ENCODE measurements at places on chromosomes 1 and 21.

- peak; percentile 41 for DNase-seq
These were observed 542 bp downstream of the GAS5 start for GRCh38 chr1:173867141-173867752.

DNA sequence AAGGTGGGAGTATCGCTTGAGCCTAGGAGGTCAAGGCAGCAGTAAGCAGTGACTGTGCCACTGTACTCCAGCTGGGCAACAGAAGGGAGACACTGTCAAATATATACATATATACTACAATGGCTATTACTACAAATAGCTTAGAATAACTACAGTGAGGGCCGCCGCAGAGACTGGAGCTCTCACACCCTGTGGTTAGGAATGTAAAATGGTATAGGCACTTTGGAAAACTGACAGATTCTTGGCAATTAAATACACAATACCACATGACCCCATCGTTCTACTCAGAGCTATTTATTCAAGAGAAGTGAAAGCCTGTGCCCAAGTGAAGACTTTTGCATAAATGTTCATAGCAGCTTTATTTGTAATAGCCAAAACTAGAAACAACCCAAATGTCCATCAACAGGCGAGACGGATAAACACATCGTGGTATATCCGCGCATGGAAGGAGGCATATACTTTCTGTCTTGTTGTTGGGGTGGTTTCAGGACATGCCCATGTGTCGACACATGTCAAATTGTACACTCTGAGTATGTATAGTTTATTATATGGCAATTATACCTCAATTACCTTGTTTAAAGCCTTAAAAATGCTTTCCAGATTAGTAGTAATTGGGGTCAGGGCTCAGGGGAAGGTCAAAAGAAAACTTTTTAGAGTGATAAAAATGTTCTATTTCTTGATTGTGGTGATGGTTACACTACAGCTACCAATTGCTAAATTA is 123.4 kb downstream of the RIPK4 start:
- no peak for DNase-seq

DNA sequence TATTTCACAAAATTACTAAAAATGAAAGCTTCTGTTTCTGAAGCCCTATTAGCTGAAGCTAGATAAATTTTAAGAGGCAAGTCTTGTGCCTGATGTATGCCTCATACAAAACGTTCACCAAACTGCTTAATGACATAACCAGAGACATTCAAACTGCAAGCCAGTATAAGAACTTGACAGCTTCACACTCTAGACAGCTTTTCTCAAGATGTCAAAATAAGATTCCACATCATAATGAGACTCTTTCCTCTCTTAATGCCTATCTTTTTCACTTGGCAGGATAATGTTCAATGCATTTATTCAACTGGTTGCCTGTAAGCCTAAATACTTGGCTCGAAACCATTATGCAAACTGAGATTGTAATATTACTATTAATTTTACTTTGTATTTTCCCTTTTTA is 424.0 kb downstream of the LTN1 start:
- no peak for DNase-seq

GRCh38 chr1:34470401-34470800 is 284.4 kb upstream of the GJB5 start:
- no peak for DNase-seq

- DNase-seq: no peak
These were observed 154.9 kb upstream of the GREM2 start for GRCh38 chr1:240766831-240767230.

- no peak for DNase-seq
These were observed 30.6 kb upstream of the KCNE2 start for GRCh38 chr21:34333121-34333739.

GRCh38 chr1:205303247-205303888 is 18.2 kb downstream of the NUAK2 start:
- no peak for DNase-seq

DNA sequence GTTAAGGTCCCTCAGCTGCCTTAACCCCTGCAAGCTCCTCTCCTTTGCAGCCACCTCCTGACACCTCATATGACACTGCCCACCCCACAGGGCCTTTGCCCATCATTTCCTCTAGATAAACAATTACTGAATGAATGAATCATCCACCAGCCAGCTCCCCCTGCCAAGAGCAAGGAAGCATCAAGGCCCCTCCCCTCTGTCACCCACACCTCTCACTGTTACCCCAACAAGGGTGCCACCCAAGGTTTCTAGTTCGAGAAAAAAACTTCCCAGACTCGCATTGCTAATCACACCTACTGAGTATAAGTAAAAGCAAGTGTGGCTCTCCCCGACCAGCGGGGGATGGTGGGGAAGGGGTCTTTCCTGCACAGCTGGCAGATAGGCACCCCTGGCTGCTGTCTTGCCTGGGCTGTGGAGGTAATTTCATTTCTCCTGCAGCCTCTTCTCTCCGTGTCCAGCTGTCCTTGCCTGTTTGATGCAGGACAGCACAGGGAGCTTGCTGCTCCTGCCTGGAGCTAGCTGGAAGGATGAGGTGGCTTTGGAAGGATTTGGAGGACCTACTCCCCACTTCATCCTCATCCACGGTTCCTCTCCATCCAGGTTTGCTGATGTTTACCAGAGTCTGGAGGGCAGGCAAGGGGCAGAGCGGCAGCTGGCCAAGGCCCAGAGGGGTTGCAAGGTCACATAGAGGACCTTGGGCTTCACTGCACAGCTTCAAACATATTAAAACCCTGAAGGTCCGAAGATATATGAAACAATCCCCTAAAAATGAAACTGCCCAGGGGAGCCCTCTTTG is 33.1 kb upstream of the LBR start:
- DNase-seq: peak; percentile 69

DNA sequence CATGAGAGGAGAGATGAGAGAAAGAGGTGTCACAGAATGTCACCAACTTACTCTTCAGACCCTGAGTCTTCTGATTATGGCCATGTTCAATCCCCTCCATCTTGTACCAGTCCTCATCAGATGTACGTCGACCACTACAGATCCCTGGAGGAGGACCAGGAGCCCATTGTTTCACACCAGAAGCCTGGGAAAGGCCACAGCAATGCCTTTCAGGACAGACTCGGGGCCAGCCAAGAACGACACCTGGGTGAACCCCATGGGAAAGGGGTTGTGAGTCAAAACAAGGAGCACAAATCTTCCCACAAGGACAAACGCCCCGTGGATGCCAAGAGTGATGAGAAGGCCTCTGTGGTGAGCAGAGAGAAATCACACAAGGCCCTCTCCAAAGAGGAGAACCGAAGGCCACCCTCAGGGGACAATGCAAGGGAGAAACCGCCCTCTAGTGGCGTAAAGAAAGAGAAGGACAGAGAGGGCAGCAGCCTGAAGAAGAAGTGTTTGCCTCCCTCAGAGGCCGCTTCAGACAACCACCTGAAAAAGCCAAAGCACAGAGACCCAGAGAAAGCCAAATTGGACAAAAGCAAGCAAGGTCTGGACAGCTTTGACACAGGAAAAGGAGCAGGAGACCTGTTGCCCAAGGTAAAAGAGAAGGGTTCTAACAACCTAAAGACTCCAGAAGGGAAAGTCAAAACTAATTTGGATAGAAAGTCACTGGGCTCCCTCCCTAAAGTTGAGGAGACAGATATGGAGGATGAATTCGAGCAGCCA is 8.0 kb downstream of the ELOA start:
- DNase-seq: peak; percentile 45

GRCh38 chr1:175136246-175136645 is 56.3 kb downstream of the KIAA0040 start:
- DNase-seq: no peak

- no peak for DNase-seq
These were observed 8.1 kb downstream of the PSMG1 start for GRCh38 chr21:39175154-39175553.

DNA sequence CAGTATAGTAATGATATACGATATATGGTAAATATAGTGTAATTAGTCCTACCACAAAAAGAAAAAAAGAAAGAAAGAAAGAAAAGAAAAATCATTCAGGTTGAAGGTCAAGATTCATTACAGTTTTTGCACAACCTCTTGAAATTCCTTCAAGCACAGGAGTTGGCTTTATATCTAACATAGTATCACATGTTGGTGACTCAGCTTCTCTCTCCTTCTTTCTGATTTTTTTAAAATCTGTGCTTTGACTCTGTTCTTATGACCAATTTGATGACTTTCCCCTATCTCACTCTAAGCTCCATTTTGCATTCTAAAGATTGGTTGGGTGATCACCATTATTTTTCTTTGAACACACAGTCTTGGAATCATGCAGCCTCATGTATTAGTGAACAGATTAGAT is 148.2 kb upstream of the COL11A1 start:
- DNase-seq: no peak

DNA sequence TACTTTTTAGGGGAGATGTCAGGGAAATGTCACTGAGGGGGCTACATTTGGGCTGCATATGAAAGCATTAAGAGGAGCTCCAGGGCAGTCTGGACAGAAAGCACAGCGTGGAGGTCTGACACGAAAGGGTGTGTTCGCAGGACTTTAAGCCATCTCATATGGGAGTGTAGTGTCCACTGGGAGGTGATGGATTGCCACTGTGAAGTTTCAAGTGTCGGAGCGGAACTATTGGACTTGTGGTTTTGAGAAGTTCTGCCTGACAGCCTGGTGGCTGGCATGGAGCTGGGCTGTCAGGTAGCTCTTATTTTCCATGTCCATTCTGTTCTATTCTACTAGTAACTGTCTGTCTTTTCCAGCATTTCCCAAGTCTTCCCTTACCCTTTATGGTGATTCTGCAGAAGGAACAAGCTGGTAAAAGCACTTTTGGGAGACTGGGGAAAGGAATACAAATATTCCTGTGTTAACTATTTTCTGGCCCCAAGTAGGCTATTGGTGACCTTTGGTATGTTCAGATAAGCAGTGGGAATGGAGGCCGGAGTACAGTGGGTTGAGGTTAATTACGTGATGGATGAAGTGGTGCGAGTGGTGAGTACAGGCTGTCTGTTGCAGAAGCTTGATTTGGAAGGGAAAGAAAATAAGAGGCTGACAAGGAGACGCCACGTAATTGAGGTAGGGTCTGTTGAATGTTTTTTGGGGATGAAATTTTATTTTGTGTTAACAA is 19.3 kb downstream of the B3GALT5 start:
- no peak for DNase-seq

DNA sequence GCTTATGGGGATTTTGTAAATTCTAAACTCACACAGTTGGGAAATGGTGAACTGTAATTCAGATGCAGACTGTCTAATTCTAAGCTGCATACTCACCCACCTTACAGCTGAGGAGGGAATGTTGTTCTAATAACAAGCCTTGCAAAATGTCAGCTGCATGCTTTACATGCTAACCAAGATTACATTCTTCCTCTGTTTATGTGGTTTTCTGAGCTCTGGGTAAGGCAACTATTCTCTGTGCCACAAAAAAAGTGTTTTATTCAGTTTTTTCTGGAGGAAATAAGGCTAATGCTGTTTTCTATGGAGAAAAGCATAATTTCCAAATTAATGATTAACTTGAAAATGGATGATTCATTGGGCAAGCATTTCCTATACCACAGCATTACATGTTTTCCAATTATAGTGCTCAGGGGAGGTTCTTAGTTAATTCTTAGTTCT is 64.9 kb downstream of the RGS13 start:
- DNase-seq: no peak

GRCh38 chr1:15968172-15968571 is 7.7 kb downstream of the ZBTB17 start:
- DNase-seq: no peak

DNA sequence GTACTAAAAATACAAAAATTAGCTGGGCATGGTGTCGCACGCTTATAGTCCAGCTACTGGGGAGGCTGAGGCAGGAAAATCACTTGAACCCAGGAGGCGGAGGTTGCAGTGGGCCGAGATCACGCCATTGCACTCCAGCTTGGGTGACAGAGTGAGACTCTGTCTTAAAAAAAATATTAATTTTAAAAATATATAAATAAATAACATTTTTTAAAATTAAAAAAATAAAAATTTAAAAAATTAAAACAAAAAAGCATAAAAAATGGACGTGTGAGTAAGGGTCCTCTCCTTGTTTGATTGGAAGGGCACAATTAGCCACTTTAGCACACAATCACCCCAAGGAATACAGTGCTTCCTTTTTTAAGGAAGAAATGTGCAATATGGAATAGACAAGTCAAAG is 18.6 kb downstream of the EBNA1BP2 start:
- DNase-seq: no peak

DNA sequence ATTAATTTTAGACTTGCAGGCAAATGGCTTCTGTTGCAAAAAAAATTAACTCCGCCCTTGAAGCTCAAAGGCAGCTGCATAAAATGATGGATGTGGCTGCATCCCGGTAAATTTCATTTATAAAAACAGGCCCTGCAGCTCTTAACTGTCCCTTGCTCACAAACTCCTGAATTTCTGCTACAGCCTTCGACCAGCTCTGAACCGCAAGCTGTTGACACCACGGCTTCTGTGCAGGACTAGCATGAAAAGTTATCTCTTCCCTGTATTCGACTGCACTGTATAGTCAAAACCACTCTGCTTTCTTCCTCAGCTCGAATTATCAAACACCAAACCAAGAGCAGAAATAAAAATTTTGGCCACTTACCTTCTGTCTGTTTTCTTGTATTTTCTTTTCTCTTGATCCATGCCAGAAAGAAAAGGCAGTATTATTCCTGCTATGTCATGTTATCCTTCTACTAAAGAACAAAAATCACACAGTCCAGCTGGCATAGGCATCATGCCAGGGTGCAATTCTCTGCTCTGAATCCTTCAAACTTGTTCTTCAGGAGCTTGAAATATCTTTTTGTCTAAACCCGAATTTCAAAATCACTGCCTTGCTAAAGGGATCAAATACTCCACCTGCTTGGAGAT is 195.5 kb upstream of the NCAM2 start:
- no peak for DNase-seq

GRCh38 chr1:95426772-95427171 is 192.8 kb downstream of the RWDD3 start:
- DNase-seq: no peak

DNA sequence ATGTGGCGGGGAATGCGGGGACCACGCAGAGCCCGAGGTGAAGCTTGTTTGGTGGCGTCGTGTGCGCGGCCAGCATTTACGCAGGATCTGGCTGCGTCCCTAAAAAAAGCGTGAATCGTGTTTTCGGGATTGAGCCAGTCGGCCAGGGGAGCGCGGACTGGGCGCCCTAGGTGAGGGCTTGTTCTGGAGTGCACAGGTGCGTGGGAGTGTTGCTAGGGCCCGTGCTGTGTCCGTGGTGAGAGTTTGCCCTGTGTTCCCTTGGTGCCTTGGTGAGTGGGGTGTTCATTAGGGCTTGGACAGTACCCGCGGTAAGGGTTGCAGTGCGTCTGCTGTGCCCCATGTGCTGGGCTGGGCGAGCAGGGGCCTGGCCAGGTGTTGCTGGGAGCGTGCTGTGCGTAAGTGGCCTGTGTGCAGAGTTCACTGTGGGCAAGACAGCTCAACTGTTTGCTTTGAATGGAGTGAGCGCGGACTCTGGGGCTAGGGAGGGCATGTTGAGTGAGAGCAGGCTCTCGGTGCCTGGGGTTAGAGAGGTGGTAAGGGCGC is 673 bp downstream of the CD46 start:
- peak; percentile 35 for DNase-seq

- DNase-seq: no peak
These were observed 30.7 kb downstream of the ALPL start for GRCh38 chr1:21539933-21540332.

- no peak for DNase-seq
These were observed 26.8 kb downstream of the IFFO2 start for GRCh38 chr1:18929686-18930085.

- DNase-seq: no peak
These were observed at the start of gene KCND3 for GRCh38 chr1:111989531-111990025. KCND3 (minus strand) TSS chr1:111989668.

- DNase-seq: no peak
These were observed 224.6 kb downstream of the FAF1 start for GRCh38 chr1:50735443-50735842.

- DNase-seq: no peak
These were observed 667 bp downstream of the ZDHHC18 start for GRCh38 chr1:26827106-26827604.

- DNase-seq: no peak
These were observed 40.7 kb downstream of the HHAT start for GRCh38 chr1:210369425-210369824.

- DNase-seq: no peak
These were observed 50.2 kb downstream of the EEIG2 start for GRCh38 chr1:108610073-108610472.
